CD4-positive, alpha-beta T cell treated with Interleukin-15 for 4 hours (primary cell): ENCODE measurements at places on chromosomes 12 and 14.
A peak's percentile ranks its signal among the peaks of the same experiment; 100 is the strongest.

- DNase-seq = no peak
These were observed 6.3 kb downstream of the MSI1 start for GRCh38 chr12:120362516-120363273.

DNA sequence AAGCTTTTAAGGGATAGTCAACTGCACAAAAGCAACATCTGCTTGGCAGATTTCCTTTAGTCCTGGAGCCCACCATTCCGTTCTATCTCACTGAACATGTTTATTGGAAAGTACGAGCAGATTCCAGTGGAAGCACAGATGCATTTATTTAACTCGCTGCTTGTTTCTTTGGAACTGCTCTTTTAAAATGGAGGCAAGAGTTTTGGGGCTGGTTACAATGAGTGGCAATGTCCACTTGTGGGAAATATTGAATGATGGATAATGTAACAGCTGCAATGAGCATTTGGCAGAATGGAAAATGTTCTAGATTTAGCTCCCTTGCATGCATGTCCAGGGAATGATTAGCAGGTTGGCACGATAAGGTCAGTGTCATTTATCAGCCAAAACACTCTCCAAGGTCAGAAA is 163.0 kb downstream of the ATP23 start:
- no peak for DNase-seq

DNA sequence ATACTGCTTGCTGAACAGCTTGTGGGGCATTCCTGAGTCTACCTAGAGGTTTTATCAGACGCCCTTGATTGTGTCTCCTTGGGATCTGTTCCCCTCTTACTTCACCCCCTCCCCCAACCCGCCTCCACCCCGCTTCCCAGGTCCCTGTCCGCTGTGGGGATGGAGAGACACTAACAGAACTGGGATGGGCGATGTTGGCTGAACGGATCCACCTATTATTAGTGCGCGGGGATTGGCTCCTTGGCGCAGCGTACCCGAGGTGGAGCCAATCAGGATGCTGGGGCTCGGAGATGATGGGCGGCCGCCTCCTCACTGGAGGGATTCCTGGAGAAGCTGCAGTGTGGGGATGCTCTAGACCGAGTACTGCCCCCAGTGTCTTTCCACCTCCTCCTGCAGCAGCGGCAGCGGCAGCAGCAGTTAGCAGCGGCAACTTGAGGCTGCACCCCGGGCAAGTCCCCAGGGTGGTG is at the start of gene SYT1:
SYT1 (plus strand) TSS at position 372 of the 467 bp plus-strand sequence.
- DNase-seq = no peak

DNA sequence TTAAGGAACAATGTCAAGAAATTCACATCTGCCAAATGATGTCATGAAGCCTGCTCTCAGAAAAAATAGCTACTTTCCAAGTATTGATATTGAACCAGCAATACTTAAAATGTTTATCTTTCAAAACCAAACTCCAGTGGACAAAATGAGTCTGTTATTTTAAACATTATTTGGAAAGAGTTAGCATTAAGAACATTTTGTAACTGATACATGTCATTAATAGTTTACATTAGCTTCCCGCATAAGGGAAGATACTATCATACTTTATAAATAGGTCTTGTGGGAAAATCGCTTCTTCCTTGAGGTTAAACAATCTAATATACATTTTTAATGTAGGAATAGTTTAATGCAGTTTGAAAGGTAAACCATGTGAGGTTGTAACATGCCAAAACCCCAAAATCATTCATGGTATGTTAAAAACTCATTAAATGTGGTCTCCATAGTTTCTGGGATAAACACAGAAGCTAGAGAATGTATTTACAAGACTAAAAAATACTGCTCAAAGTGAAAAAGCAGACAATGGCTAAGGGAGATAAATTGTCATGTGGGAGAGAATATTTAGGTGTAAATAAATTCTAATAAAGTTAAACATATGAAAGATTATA is 73.4 kb upstream of the ATP2B1 start:
- DNase-seq = no peak

DNA sequence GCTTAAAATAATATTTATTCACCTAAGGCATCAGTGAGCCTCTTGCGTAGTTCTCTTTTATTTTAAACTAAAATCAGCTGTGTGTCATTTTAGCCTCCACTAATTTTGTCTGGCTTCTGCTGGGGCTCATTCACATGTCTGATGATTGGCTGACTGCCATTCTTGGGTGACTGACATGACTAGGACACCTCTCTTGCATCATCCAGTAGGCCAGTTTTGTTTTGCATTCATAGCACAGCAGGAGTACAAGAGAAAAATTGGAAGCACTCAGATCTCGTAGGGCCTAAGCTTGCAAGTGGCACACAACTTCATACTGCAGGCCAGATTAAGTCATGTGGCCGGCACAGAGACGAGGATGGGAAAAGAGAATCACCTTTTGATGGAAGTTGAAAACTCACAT is 1226.5 kb downstream of the GALC start:
- no peak for DNase-seq

DNA sequence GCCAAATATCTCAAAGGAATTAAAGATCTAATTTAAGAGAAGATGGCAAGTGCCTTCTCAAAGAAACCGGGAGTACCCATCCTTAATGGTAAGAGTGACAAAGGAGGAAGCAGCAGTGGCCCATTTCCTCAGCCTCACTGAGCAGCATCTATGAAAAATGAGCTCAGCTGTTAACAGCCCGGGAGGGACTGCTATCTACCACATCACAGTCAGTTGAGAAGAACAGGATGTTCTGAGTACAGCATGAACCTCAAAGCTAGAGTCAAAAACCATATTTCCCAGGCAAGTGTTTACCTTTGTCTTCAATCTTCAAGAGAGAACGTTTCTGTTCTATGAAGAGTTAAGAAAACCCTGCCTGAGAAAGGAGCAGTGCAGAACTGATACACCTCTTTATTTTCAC is 115.0 kb downstream of the BTG1 start:
- DNase-seq = peak; percentile 83

DNA sequence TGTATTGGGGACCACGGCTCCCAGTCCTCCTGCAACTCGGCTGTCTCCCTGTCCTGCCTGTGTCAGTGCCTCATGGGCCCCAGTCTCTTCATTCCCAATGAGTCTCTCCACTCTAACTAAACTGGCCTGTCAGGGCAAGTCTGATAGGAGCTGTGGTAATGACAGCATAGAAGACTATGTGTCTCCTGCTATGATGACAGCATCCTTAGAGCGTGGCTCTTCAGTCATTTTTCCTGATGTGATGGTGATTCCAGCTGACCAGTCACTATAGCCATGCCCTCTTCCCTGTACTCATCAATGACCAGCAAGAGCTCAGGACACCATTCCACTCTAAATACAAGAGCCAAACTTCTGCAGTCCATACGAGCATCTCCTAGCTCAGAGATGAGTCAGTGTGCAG is 339.8 kb downstream of the PCNX1 start:
- no peak for DNase-seq

- no peak for DNase-seq
These were observed 423.2 kb downstream of the ATP23 start for GRCh38 chr12:58364389-58365086.

GRCh38 chr12:1846421-1847405 is 26.3 kb downstream of the LRTM2 start:
- DNase-seq = no peak

GRCh38 chr12:8692573-8692972 is 5.2 kb upstream of the RIMKLB start:
- no peak for DNase-seq

GRCh38 chr14:91246051-91246852 is 1.7 kb upstream of the GPR68 start:
- DNase-seq = peak; percentile 82

DNA sequence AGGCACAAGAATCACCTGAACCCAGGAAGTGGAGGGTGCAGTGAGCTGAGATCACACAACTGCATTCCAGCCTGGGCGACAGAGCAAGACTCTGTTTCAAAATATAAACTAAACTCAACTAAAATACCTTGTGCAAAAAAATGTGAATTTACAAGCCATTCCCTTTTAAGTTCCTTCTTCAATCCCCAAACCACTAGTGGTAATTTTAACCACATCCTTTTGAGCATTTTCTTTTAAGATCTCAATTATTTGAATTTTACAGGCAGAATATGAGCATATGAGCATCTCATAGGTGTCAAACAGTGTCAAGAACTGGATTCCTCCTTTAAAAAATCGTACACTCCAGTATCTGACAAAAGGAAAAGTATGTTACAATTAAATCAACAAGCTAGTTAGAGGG is 57.0 kb upstream of the NPFF start:
- DNase-seq = no peak

GRCh38 chr12:130459916-130460315 is 122.2 kb downstream of the PIWIL1 start:
- DNase-seq = no peak

GRCh38 chr14:104682107-104682593 is 7.3 kb upstream of the INF2 start:
- no peak for DNase-seq

- DNase-seq = no peak
These were observed at the start of gene EFS for GRCh38 chr14:23365036-23365731. Gene EFS (minus strand): TSS chr14:23365172. CDS start chr14:23365025, 147 bp downstream.

- DNase-seq = no peak
These were observed 39.1 kb downstream of the SPATA7 start for GRCh38 chr14:88424573-88424972.

GRCh38 chr12:56980268-56980667 is 22.9 kb upstream of the RDH16 start:
- DNase-seq = no peak

- DNase-seq = no peak
These were observed 161.8 kb downstream of the PAH start for GRCh38 chr12:102755266-102755665.

- DNase-seq = no peak
These were observed 49.0 kb downstream of the GPHB5 start for GRCh38 chr14:63269561-63270225.

DNA sequence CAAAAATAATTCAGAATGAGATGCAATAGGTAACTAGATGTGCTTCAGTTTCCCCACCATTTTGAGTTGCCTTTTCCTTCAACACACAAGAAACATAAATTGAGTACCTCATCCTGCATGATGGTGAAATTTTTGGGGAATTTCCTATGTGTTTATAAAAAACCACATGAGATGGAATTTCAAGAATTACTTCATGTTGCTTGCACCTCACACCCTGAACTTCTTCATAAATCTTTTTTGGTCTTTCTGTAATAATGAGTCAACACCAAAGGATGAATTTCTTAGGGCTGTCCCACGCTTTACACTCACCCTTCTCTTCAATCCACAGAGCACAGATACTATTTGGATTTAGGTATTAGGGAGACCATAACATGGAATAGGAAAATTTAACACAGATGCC is 22.6 kb upstream of the LUM start:
- no peak for DNase-seq

- DNase-seq = peak; percentile 82
These were observed 92.9 kb upstream of the EGLN3 start for GRCh38 chr14:34043627-34044372.

- no peak for DNase-seq
These were observed 35.8 kb downstream of the AKAP6 start for GRCh38 chr14:32364941-32365340.

GRCh38 chr14:32706721-32707519 is 231.8 kb upstream of the NPAS3 start:
- DNase-seq = no peak

DNA sequence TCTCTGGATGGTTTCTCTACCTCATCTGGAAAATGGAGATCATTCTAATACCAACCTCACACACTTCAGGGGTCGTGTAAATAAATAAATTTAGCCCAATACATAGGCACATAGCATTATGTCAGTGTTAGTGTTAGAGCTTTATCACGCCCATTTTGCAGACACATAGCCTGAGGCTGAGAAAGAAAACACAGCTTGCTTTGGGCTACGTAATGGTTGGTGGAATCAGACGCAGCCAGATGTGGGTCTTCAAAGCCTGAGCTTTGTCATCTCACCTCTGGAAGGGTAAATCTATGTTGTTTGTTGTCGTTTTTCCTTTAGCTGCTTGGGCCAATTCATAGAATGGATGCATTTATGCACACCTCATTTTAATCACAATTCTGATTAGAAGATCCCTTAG is 191.6 kb downstream of the RBM19 start:
- DNase-seq = no peak

DNA sequence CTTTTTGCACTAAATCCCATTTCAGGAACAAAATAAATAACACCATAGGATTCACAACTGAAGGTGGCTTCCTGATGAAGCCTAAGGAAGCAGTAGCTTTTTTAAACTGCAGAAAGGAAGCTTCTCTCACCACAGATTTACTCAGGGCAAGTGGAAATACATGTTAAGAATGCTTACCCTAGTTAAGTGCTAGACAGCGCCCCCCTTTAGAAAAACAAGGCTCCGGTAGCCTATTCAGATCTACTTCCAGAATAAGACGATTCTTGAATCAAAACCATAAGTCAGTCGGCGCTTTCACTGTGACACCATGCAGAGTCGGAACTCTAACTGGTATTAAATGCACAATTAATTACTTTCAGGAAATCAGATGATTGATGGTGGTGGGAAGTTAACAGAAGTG is 41.9 kb downstream of the E2F7 start:
- DNase-seq = no peak

DNA sequence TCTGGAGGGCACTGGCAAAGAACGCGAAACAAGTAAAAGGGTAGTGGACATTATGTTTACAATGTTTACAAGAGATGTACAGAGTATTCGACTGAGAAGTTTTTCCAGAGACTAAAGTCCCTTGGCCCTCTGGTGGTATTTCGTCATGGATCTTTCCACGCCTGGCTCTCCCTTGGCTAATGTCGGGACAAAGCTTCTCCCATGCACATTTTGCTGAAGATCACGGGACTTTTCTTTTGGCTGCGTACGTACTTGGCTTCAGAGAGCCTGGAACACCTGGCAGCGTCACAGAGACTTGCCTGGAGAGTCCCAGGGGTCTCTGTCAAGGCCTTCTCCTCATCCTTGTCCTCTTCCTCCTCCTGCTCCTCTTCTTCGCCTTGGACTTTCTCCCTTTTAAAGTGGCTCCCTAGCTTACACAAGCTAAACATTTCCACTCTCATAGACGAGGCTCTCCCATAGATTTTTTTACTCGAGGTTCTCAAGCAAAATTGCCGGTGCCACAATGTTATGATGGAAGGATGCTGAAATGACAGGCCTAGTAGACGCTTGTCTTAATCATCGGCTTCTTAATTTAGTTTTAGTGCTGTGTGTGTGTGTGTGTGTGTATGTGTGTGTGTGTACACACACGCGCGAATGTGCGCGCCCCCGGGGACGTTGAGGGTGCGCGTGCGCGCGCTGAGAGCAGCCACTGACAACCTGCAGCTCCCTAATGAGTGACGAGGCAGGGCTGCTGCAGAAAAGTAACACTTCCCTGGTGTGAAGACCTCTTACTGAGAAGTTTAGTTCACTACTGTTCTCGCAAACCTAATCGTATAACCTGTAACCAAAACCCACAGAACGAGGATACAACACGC is 4.9 kb upstream of the FOXG1 start:
- DNase-seq = no peak

DNA sequence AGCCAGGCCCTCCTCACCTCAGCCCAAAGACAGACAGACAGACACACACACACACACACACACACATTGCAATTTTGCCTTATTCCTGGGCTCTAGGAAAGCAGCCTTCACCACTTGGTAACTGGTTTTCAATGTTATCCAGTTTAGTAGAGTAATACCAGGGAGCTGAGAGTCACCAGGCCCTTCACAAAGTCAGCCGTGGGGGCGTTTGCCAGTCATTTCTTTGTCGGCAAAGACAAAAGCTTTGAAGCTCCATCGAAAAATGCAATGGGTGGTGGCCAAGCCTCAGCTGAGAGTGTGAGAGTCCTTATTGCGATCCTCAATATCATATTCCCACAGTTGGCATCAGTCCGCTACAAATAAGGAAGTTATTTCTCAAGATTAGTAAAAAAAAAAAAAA is 8.1 kb upstream of the KCNA5 start:
- no peak for DNase-seq

GRCh38 chr14:89121968-89122620 is 294.9 kb downstream of the FOXN3 start:
- DNase-seq = no peak
